ENCODE measurements at places on chromosomes 13 and 19.

DNA sequence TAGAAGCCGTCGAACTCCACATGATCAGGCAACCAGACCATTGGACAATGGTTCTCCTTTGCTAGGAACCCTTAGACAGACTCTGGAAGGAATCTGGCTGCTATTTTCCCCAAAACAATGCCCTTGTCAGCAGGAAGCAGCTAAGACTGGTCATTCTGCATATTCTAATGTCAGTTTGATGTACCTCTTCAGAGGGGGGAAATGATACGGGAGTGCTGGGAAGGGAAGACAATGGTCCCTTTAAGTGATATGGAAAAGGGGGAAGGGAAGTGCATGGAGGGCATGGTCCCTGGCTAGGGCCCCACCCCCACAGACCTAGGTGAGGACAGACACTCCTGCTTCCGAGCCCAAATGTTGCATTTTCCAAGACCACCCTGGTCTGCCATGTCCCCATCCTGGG is 389.0 kb upstream of the SLITRK6 start:
- no peak for DNase-seq

GRCh38 chr19:3866910-3867638 is 1.8 kb downstream of the ZFR2 start:
- no peak for DNase-seq

DNA sequence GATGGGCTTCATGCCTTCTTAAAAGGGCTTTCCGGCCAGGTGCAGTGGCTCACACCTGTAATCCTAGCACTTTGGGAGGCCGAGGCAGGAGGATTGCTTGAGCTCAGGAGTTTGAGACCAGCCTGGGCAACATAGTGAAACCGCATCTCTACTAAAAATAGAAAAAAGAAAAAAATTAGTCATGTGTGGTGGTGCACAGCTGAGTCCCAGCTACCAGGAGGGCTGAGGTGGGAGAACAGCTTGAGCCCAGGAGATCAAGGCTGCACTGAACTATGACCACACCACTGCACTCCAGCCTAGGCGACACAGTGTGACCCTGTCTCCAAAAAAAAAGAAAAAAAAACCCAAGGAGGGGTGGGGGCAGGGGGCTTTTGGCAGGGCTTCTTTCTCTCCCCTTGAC is 7.2 kb downstream of the CARS2 start:
- DNase-seq: no peak

DNA sequence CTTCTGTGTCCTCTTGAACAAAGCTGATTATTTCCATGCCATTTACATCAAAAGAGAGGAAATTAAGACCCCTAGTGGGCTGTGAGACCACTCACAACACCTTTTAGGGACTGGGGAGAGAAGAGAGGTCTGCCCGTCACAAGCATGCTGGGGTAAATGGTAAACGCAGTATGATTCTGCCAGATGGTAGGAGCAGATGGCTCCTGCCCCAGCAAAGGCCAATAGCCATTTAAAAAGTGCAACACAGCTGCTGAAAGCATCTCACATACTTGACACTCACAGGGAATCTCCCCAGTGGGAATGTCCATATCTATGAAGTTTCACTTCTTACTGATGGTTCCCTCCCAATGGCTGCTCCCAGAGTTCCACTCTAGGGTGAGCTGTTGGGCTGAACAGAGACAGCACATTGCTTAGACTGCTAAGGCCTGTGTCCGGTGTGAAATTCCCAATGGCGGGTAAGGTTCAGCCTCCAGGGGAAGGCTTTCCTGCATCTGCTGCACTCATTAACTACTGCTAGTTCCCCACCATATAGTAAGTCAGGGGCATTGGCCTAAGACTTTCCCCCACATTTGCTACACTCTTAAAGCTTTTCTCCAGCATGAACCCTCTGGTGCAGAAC is 7.4 kb downstream of the ZNF671 start:
- no peak for DNase-seq

DNA sequence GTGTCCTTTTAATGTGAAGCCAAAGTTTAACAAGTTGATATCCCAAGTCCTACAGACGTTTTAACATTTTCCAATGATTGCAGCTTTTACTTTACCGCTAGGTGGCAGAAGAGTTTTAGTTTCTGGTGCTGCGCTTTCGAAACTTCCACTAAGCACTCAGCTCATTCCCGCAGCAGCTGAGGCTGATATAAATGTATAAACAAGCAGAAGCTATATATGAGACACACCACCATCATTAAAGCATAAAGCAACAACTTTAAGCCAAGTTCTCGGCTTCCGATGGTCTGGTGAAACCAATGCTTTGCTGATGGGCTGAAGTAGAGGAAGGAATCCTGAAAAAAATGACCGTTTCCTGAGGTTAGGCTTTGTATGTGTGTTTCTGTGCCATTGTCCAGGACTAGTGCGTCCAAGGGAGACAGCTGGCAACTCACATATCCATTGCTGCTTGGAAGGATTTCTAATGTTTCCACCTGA is 753.9 kb downstream of the OLFM4 start:
- no peak for DNase-seq

All from activated naive CD4-positive, alpha-beta T cell treated with anti-CD3 and anti-CD28 coated beads, Interleukin-2, amount 50 U/mL, for 16 hours (primary cell).